ENCODE measurements at places on chromosomes 5 and 9.

DNA sequence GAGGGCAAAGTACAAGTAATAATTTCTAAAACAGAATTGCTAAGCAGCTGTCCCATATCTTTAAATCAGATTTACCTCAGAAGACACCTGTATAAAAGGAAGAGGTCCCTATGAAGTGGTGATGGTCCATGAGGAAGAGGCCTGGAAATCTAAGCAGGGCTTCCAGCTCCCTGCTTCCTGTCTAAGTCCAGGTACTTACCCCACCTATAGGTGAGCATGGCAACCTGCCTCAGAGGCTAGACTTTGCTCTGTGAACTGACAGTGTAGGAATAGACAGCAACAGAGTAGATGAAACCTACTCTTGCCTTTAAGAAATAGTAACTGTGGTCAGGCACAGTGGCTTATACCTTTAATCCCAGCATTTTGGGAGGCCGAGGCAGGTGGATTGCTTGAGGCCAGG, 55.8 kb upstream of the ARRDC3 start:
- peak; percentile 54 for DNase-seq

- DNase-seq: no peak
Observed at GRCh38 chr9:6549106-6549800, 96.3 kb downstream of the GLDC start.

GRCh38 chr9:21856301-21857094, 54.1 kb downstream of the MTAP start:
- DNase-seq: no peak

DNA sequence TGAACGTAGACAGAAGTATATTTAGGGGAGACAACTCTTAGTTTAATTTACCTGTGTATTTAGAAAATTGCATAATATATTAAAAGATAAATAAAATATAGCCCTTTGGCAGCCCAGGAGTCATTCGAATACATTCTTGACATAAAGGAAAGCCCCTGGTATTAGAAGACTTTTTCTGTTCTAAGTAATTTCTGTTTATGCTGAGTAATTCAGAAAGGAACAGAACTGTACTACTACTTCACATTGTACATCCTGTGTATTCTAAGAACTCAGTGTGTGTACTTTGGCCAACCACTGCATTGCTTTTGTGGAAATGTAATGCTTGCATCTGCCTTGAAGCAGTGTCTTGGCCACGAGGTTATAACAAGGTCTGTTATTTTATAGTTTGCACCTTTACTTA, 136.4 kb downstream of the KDM4C start:
- no peak for DNase-seq

DNA sequence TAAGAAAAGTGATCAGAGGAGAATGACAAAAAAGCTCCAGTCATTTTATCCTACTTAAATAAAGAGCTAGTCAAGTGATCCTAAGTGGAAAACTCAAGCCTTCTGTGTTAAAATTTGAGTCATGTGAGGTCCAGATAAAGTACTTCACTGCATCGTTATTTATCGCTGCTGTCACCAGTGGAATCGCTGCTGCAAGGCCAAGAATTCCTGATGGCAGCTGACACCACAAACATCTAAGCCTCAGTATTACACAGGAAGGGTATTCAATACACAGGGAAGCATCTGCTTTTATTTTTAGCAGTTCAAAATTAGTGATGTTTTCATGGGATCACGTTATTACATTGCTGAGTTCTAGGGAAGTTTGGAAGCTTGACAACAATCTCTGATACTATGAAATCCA, 190.3 kb downstream of the GOLPH3 start:
- DNase-seq: no peak

- DNase-seq: no peak
Observed at GRCh38 chr5:150700246-150700593, 642 bp downstream of the RBM22 start.

- no peak for DNase-seq
Observed at GRCh38 chr9:15213249-15213648, 93.8 kb downstream of the TTC39B start.

DNA sequence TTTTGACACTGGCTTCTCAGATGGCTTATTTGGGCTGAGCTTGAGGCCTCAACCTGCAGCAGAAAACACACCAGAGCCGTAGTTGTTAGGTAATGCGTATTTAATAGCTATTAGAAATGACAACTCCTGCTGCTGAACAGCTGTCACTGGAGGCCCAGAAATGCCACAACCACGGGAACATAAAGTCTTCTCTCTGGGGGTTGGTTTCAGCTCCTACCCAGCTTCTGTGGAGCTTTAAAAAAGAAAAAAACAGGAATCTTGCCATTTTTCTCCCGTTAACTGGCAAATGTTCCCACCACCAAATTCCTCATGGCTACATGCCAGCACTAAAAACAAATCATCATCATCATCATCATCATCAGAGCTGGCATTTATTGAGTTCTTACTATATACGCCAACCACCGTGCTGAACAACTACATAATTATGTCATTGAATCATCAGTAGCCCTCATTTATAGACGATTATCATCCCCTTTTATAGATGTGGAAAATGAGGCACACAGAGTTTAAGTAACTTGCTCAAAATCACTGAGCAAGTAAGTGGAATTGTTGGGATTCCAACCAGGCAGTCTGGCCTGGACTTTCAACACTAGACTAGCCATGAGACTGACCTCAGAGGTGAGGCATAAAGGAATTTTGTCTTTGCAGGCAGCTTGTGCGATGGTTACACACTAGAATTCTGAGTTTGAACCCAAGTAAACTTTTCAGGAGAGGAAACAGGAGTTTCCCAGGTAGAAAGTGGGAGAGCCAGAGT, 185.3 kb upstream of the WWC1 start:
- DNase-seq: no peak

- DNase-seq: no peak
Observed at GRCh38 chr9:7363777-7364477, 435.7 kb downstream of the DMAC1 start.

GRCh38 chr5:153704110-153704509, 213.6 kb downstream of the GRIA1 start:
- no peak for DNase-seq

- DNase-seq: no peak
Observed at GRCh38 chr9:131082774-131083512, 13.4 kb upstream of the AIF1L start.

DNA sequence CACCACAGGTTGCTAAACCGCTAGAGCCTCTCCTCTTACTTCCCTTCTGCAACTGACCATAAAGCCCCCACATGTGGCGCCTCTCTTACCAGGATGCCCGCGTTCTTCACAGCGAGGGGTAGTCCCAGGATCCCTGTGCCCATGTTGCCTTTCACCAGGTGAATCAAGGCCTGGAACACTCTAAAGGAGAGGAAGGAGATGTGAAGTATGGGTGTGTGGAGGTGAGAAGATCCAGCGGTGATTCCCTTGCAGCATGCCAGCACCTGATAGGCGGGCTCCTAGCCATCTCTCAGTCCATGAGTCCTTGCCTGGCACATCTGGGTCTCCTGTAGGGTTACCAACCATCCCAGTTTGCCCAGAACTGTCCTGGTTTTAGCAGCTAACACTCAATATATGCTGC, 3.3 kb downstream of the SLC36A2 start:
- DNase-seq: no peak

GRCh38 chr5:36982146-36982545, 105.6 kb downstream of the NIPBL start:
- DNase-seq: no peak

DNA sequence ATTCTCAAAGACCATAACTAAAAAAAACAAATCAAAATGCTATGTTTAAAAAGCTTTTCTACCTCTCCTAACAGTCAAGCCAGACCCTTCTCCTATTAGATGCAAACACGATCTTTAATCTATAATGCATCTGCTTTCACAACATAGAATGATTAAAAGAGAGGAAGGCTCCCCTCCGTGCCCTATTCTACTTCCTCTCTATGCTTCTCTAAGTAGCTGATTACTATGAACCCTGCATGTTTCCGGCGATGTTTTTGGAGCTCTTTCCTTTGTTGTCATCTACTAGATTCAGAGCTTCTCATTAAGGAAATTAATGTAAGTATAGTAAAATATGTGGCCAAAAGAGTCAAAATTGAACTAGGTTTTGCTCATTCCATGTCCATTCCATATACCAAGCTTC, 29.2 kb upstream of the CEP120 start:
- no peak for DNase-seq

- no peak for DNase-seq
Observed at GRCh38 chr5:63963926-63964325, 1.7 kb upstream of the HTR1A start.

DNA sequence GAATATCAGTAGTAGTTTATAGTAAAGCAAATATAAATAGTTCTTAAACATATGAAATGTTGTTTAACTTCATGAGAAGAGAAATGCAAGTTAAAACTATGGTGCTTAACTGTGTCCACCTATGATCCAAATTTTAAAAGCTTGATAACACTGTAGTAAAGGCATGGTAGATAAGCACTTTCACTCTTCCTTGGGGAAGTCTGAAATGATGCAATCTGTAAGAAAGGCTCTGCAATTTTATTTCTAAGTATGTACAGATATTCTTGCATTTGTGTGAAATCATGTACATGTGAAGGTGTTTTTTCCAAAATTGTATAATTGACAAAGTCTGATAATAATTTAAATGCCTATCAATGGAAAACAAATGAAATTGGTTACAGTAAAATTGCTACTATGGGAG, 66.9 kb downstream of the SYK start:
- DNase-seq: no peak

DNA sequence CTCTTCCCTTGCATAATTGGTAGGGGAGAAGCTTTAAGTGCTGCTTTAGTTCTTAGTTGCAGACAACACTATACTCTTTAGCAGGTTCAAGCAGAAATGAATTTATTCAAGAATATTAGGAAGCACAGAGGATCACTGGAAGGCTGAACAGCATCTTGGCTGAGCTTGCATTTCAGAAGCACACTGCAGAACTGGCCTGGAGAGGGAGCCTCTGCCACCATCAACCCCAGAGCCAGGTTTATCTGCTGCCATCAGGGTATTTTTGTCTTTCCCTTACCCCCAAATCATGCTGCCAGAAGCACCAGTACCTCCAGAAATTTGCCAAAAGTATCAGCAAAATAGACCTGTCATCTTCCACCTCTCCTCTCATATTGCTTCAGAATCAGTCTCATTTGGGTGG, 440.7 kb downstream of the DMAC1 start:
- DNase-seq: no peak

DNA sequence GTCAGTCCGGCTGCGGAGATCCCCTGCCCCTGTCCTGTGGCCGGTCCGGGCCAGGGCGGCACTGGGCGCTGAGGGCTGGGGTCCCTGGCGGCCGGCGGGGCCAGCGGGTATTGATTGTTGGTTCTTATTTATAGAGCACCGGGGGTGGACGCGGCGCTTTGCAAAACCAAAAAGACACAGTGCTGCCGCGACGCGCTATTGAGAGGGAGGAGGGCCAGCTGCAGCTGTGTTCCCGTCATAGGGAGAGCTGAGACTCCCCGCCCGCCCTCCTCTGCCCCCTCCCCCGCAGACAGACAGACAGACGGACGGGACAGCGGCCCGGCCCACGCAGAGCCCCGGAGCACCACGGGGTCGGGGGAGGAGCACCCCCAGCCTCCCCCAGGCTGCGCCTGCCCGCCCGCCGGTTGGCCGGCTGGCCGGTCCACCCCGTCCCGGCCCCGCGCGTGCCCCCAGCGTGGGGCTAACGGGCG, 2.5 kb downstream of the LRRC26 start:
- DNase-seq: no peak

GRCh38 chr5:66351813-66352212, 207.7 kb downstream of the SREK1 start:
- DNase-seq: no peak

DNA sequence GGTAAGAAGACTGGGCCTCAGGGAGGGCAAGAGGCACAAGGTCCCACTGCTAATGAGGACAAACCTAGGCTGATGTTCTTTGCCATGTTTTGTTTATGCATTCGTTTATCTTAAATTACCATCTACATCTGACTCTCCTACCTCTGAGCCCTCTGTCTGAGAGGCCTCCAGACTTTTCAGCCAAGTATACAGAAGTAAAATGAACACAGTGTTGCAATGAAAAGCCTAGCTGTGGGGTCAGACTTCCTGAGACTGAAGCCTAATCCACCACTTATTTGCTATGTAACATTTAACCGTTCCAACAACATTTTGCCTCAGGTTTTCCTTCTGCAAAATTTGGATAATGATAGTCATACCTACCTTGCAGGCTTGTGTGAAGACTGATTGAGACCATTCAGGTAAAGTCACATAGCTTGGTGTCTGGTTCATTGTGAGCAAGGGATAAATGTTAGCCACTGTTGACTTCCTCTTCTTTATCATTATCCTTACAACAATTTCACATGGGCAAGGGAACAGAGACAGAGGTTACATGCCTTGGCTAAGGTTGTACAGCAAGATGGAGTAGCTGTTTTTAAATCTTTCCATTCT, 374.9 kb upstream of the CLINT1 start:
- DNase-seq: no peak

- DNase-seq: no peak
Observed at GRCh38 chr5:157523976-157524375, 51.6 kb downstream of the ADAM19 start.

DNA sequence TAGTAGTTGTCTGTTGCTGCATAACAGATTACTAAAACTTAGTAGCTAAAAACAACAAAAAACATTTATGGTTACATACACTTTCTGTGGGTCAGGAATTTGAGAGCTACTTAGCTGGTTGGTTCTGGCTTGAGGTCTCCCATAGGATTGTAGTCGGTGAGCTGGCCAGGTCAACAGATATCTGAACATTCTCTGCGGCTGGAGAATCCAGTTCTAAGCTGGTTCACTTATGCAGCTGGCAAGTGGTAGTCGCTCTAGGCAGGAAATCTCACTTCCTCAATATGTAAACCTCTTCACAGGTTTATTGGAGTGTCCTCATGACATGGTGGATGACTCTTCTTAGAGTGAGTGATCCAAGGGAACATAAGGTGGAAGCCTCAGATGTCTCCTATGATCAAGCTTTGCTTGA, 65.7 kb upstream of the TNFAIP8 start:
- no peak for DNase-seq

GRCh38 chr9:68739621-68740174, 34.7 kb downstream of the PIP5K1B start:
- DNase-seq: no peak

GRCh38 chr5:2869471-2869870, 118.0 kb upstream of the IRX2 start:
- DNase-seq: no peak

GRCh38 chr9:447230-448025, 232.8 kb downstream of the DOCK8 start:
- no peak for DNase-seq

DNA sequence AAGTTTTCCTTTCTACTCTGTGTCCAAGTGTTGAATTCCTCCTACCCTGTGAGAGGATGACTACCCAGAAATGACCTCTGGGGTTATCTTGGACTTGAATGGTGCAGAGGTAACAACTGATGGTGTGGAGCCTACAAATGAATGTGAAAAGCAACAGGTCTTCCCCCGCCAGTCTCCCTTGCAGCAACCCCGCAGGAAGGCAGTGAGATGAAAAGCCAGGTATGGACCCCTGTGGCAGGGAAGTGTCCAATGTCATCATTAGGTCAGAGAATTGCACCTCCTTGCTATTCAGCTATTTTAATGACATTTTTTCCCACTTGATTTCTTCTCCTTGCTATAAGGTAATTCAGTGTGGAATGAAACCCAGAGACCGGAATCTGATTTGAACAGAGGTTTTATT, 58.5 kb downstream of the MAT2B start:
- no peak for DNase-seq

Measured in Peyer's patch (tissue), 4 donors.